ENCODE measurements at places on chromosomes 3 and 15.

GRCh38 chr15:65595960-65596359, 15.0 kb downstream of the INTS14 start:
- DNase-seq: no peak

GRCh38 chr3:184724699-184725098, 12.8 kb upstream of the MAGEF1 start:
- no peak for DNase-seq

GRCh38 chr15:100248236-100248635, 93.5 kb downstream of the ADAMTS17 start:
- no peak for DNase-seq

DNA sequence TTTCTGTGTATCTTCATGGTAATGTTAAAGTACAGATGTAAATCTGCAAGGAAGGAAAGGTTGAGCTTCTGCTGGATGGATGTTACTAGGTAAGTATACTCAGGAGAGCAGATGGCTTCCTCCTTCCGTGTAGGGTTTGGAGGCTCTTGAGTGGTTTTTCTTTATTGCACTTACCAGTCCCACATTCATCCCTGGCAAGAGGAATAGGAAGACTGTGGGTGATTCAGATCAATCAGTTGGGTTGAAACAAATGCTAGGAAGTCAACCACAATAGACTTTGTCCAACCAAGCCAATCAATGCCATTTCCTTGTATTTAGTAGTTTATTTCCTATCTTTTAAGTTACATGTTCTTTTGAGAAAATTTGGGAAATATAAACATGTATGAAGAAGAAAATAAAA, 26.6 kb downstream of the MYZAP start:
- no peak for DNase-seq

- DNase-seq: no peak
Observed at GRCh38 chr15:99095626-99096025, 9.3 kb upstream of the SYNM start.

GRCh38 chr3:77427528-77427927, 387.6 kb downstream of the ROBO2 start:
- DNase-seq: no peak

GRCh38 chr3:184811663-184811998, 335 bp upstream of the VPS8 start:
- DNase-seq: no peak

DNA sequence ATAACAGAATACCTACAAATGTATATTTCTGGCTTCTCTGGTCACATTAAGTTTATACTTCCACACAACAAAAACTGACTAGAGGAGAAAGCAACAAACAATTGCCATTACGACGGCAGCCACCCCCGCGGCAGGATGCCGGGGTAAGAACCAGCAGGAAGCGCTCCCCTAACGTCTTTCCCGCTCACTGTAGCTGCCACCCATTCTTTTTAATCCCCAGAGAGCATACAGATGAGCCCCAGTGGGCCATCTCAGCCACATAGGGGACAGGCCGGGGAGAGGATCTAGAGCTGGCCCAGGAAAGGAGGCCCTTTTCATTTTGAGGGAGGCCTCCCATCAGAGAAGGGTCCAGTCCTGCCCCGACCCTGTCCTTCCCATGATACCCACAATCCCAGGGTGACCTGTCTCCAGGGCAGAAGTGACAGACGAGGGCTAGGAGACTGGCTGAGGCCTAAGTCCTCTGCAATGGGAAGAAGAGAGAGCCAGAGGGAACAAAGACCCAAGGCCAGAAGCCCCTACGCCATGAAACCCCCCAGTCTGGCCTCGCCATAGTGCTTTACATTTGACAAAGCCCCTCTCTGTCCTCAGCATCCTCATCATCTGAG, 3.6 kb upstream of the CALML4 start:
- no peak for DNase-seq

GRCh38 chr3:180529778-180530177, 72.2 kb upstream of the TTC14 start:
- no peak for DNase-seq

- DNase-seq: no peak
Observed at GRCh38 chr3:65875393-65876027, 163.2 kb downstream of the MAGI1 start.

- DNase-seq: no peak
Observed at GRCh38 chr15:44603126-44603525, 60.3 kb downstream of the SPG11 start.

DNA sequence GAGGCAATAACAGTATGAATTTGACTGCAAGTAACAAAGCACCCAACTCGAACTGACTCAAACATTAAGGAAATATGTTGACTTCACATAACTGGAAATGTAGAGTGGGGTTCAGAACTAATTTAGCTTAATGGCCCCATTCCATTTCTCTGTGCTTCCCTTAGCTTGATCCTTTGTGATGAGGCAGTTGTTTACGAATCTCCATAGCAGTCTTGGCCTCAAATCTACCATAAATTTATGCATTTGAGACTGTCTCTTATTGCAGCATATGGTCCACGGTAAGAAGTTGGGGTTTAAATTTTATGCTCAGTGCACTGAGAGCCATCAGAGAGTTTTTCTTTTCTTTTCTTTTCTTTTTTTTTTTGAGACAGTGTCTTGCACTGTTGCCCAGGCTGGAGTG, 148.7 kb upstream of the POU1F1 start:
- no peak for DNase-seq

GRCh38 chr3:151316267-151316991, at the start of gene GPR87:
Gene GPR87 (minus strand): TSS chr3:151316820. CDS start chr3:151300100, 16,720 bp downstream.
- DNase-seq: no peak

DNA sequence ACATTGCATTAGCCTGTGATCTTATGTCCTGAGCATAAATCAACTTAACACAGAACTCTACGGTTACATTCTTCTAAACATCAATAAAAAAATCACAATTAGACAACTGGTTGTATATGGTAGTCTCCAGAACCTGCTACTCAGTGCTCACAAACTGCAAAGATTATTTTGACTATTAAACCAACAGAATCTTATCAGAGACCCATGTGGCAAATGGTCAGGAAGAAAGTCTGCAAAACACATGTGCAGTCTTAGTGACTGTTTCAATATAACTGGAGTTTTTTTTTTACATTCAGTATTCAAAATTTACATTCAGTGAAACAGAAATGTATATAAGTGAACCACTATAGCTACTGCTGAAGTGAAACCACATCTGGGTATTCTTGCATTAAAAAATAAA, 27.3 kb upstream of the PYGO1 start:
- DNase-seq: no peak

- DNase-seq: no peak
Observed at GRCh38 chr15:73034221-73034620, 18.0 kb upstream of the NEO1 start.

GRCh38 chr15:68274201-68274848, 3.2 kb upstream of the FEM1B start:
- DNase-seq: no peak

GRCh38 chr3:183396662-183397391, 31.6 kb downstream of the MCF2L2 start:
- DNase-seq: no peak

GRCh38 chr15:59338414-59338813, 34.3 kb downstream of the MYO1E start:
- no peak for DNase-seq

Data from thyroid gland (tissue), 4 donors.